Activated effector memory CD4-positive, alpha-beta T cell treated with Interleukin-2 at 50 U/mL for 16 hours (primary cell): ENCODE measurements at places on chromosomes 7 and 10.

DNA sequence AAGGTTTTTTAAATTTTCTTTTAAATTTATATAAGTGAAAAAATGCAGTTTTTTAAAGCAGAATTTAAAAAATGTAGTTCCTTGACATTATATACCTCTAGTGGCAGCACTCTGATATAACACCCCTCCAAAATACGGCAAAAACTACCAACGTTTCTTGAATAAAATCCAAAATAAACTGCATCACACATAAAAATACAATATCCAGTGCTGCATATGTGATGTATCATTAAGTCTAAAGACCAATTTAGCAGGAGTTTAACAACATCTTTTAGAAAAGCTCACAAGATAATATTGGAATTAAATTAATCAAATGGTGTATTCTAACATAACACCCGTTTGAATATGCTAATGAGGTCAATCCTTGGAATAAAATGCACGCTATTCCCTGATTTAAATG lies 1.4 kb downstream of the TCERG1L start:
- no peak for DNase-seq

DNA sequence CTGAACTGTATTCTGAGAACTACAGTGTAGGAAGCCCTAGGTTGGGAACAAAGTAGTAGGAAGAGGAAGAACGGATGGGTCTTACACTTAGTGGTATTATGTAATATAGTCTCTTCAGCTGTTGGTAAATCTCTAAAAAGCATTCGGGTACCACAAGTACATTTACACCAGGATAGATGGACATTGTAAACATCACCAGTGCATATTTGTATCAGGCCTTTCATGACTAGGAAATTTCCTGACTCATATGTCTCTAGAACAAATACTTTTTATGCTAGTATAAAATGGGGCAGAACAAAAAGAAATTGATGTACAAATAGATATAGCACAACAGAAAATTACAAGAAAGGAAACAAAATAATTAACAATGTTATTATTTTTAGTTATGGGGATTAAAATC lies 21.5 kb upstream of the OR6B1 start:
- DNase-seq: no peak

DNA sequence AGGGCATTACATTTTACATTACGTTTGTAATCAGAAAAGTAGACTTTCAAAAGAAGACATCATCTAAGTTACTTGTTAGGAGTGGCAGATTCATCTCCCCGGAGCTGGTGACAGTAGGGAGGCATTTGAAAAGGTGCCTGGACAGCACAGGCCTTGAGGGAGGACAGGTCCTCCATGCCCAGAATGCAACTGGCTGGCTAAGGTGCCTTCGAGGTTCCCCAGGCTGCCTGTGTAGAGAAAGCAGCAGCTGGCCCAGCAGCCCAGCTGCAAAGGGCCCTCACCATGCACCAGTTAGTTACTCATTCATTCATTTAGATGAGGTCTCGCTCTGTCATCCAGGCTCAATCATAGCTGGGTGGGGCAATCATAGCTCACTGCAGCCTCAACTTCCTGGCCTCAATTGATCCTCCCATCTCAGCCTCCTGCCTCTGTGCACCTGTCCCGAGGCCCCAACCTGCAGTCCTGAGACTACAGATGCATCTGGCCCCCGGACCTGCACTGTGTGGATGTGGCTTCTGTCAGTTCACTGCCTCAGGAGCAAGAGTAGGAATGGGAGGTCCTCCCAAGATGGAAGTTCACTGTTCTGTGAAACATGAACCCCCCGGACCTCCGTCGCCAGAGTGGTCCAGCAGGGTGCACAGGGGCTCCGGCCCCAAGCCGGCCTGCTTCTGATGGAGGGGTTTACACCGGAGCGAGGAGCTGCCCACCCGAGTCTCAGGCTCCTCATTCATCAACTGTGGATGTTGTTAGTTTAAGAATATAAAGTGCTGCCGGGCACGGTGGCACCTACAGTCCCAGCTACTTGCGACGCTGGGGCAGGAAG lies 36.6 kb downstream of the PRKAG2 start:
- DNase-seq: no peak

GRCh38 chr10:70528741-70529362 lies 50.3 kb downstream of the PALD1 start:
- no peak for DNase-seq

DNA sequence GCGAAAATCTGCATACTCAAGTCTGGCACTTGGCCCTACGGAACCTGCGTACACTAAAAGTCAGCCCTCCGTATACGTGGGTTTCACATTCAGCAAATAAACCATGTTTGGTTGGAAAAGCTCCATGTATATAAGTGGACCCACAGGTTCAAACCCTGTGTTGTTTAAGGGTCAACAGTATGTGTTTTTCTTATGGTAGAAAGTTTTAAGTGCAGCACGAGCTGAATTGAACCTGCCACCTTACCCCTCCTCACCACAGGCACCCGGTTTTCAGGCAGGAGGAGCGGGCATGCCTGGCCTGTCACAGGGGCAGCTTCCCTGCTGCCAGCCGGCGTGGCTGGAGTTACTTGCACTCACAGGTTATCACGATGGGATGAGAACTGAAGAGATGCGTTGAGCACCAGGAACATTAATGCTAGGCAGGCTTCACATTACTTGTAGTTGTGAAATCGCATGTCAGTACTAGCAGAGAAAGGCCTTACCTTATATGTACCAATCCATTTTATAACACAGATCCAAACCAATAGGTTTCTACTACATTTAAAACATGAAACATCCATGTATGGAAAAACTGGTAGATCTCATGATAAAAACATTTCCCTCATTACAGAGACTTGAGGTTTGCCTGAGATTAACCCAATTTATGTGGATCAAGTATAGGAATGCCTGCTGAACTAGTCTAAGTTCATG lies 12.9 kb downstream of the INSIG1 start:
- DNase-seq: no peak

DNA sequence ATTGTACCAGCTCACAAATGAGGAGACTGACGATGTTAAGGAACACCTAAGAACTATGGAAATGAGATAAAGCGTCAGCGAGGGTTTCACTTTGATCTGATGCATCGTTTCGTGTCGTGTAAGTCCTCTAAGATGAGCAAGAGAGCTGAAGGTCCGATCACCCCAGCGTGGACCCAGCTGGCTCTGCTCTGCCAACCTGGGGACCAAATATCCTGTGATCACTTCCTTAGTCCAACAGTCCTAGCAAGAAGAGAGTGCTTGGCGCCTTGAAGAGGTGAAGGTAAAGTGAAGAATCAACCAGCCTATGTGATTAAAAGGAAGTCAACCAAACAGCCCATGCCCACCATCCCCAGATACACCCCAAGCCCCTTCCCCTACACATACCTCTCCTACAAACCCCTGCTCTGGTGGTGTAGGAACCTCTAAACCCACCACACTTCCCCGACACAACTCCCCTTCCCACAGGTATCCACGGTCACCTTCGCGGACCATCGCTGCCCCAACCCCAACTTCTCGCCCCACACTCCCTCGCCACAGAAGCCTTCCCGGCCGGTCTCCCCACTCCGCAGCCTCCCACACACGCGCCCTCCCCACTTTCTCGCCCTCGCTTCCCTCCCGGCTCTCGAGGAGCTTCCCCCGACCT lies 722 bp downstream of the UPF2 start:
- peak; percentile 2 for DNase-seq

DNA sequence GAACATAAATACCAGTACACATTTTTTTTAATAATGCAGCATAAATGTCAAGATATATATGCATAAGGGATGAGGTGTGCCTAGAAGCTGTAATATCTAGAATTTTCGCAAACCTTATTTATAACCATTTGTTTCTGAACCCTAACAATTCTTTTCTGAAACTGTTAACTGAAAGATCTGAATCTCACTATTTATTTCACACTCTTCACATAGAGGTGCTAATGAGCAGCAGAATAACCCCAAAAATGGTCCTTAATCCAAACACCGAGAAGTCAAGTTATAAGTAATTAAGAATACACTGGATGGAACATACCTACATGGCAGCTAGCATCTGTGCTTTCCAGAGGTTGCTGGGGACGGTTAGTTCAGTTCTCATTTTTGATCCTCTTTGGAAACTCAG lies 742.0 kb downstream of the AUTS2 start:
- DNase-seq: no peak

GRCh38 chr10:1376384-1376945 lies 320.3 kb downstream of the WDR37 start:
- no peak for DNase-seq

DNA sequence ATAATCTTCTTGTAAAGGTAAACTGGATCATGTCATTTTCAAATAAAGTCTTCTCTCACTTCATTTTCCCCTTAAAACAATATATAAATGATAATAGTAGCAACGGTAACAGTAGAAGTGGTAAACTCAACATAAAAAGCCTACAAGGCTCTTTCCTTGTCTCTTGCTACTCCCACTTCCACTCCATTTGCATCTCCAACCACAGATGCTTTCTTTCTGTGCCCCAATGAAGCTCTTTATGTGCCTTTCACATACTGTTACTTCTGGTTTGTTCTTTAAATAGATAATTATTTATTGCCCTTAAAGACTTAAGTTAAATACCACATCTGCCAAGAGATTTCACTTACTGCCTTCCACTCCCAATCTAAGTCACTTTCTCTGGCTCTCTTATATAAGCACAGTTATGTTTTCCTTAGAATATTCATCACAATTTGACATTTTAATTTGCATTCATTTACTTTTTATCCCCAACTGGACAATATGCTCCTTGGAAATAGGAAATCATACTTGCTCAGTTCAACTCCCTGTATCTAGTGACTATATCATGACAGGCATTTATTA lies 149.9 kb downstream of the CRPPA start:
- DNase-seq: no peak

DNA sequence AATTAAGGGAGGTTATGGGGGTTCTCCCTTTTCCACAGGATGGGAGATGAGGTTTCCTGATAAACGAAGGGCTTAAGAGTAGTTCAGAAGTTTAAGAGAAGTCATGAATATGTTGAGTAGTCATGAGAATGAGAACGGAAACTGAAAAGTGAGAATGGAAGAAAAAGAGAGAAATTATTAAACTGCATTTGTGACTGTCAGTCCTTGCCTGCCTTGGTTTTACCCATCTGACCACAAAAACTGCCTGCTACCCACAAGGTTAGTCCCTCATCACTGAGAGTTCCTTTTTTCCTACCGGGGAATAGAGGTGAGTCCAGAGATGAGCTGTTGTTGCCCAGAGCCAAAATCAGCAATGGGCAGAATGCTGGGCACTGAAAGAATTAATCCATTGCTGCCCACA lies 174.1 kb upstream of the BET1 start:
- DNase-seq: no peak

DNA sequence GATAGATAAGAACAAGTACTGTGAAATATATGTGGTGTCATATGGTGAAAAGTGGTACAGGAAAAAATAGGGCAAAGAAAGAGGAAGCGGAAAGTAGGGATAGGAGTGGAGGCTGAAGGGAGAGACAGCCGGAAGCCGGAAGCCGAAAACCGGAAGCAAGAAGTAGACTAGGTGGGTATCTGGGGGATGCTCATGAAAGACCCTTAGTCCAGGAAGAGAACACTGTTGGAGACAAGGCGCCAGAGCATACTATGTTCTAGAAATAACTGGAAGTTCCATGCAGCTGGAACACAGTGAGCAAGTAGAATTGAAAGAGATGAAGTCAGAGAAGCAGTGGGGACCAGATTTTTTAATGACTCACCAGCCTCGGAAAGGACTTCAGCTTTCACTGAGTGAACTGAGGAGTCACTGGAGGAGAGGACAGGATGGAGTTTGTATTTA lies 22.5 kb downstream of the ST8SIA6 start:
- no peak for DNase-seq

- DNase-seq: no peak
Measured at GRCh38 chr7:7718492-7718891, at the start of gene RPA3. Gene RPA3, minus strand, starts transcription at chr7:7718607. Its CDS starts 78,189 bp downstream, at chr7:7640418.

DNA sequence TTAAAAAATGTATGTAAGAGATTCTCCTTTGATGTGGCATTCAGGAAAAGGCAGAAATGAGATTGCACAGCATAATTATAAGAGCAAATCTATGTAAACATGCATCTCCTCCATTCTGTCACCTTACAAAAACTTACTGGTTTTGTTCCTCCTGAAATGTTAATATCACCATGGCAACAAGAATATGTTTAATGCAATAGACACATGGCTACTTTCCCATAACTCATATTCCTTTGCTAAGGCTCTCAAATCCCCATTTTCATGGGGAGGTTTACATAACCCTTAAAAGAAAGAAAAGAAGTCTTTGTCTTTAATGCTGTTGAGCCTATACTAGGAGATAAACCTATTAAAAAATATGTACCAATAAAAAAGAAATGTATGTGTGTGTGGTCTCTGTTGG lies 136.2 kb downstream of the ANK3 start:
- no peak for DNase-seq

- no peak for DNase-seq
Measured at GRCh38 chr7:97693586-97693985, 38.3 kb upstream of the TAC1 start.

DNA sequence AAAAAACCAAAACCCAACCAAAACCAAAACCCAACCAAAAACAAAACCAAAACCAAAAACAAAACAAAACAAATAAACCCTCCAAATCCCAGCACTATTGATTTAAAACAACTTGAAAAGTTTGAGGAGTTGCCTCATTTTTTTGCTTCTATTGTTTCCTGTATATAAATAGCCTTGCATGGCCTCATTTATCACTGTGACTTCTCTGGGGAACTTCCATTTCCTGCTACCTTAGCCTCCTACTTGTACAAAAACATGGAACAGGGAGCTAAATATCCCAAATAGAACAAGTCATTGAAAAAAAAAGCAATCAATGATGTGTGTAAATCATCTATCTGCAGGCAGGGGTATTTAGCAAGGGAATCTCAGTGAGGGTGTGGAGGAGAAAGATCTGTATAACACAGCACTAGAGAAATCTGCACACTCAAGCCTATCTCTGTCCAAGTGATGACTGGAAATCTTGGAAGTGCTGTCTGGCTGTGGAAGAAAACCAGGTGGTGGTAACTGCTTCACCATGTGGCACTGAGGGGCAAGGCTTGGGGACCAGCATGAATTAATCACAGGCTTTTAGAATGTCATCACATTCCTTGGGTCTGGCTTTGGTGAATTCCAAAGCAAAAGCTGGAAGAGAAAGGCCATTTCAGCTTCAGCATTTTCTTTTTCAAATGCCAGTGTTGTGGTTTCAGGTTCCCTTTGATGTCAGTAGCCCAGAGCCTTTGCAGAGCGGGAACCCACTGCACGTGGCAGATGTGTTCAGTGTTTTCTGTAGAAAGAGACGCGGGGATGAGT lies 349.5 kb upstream of the ZNF32 start:
- no peak for DNase-seq

- no peak for DNase-seq
Measured at GRCh38 chr10:31034098-31034909, 2.6 kb upstream of the ZNF438 start.

GRCh38 chr10:98236862-98237261 lies 31.1 kb downstream of the LOXL4 start:
- no peak for DNase-seq

DNA sequence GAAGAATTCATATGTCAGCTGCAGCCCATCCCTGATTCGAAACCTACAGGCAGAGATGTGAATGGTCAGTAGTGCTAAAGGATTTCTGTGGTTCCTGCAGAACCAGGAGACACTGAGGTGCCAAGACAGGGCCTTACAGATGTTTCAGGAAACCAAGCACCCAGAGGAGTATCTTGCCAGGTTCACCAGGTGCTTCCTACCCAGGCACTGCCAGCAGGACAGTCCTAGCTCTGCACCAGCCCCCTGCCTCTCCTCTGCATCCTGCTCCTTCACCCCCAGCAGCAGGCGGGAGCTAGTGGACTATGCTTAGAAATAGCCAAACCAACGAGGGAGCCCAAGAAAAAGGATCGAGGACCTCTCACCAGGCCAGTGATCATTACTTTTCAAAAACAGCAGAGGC lies 4.2 kb upstream of the IKZF1 start:
- DNase-seq: no peak
